ENCODE measurements at places on chromosomes 16 and 17.
A peak's percentile ranks its signal among the peaks of the same experiment; 100 is the strongest.

- no peak for DNase-seq
These were observed 93.6 kb upstream of the MPHOSPH6 start for GRCh38 chr16:82263521-82264143.

- DNase-seq: no peak
These were observed 30.3 kb upstream of the RPH3AL start for GRCh38 chr17:382644-383533.

DNA sequence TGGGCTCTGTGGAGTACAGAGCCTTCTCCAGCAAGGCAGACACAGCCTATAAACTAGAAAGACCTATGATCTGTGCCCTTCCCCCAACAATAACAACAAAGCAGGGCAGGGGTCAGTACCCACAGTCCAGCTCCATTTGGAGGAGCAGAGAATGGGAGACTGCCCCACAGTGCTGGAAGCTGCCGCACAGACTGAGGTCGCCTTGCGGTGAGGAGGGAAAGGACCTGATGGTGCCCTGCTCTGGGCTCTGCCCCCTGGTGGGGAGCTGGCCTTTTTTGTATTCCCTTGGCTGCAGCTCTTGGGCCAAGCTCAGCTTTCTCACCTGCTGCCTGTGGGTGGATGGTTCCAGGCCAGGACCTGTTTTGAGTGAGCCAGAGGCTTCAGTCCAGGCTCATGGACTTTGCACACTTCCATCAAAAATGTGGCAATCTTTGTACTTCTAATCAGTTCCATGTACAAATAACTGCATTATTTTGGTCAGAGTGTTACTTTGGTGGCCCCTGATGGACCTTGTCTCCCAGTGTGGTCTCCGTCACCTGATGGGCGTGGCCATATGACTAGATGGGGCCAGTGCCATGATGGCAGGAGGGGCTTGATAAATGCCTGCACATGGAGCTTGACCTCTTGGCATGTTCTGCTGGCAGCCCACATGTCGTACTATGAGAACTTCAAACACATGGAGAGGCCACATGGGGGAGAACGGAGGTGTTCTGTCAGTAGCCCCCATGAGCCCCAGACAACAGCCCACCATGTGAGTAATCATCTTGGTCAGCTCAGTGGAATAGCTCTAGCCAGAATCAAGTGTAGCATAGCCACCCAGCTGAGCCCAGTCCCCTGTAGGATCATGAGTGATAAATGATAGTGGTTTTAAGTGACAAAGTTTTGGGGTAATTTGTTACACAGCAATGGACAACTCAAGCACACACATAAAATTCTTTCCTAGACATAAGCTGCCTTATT, 24.2 kb downstream of the B9D1 start:
- DNase-seq: peak; percentile 44

DNA sequence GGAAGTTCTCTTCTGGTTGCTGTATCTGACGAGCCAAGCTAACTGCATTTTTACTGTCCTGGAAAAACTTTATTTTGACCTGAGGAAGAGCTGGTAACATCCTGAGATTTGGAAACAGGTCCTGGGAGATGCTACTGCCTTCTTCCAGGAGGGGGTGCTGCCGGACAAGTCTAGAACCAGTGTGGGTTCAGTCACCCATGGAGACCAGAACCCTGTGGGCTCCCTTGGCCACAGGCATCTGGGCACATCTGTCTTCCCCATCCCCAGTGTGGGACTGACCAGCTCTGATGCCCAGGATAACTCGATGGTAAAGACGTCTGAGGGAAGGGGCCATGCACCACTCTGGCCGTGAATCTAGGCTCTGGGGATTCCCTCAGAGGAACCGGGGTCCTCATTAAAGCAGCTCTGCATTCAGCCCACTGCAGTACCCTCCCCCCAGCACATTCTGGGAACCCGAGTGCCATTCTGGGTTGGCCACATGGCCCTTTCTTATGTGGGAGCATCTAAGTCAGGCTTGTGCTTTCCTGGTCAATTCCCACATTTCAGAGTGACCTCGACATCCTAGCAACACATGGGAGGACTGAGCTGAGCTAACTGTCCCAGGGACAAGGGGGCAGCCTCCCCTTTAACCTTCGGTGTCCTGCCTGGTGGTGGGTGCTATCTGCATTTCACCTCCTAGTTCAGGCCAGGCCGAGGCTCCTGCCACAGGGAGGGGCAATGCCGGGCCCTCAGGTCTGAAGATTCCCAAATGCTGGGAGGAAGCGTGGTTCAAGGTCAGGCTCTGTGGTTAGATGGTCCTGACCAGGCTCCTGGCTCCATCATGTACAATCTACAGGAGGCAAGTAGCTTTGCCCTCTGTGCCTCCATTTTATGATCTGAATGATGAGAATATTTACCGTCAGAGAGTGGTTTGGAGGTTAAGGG, 6.4 kb downstream of the C16orf86 start:
- peak; percentile 56 for DNase-seq

DNA sequence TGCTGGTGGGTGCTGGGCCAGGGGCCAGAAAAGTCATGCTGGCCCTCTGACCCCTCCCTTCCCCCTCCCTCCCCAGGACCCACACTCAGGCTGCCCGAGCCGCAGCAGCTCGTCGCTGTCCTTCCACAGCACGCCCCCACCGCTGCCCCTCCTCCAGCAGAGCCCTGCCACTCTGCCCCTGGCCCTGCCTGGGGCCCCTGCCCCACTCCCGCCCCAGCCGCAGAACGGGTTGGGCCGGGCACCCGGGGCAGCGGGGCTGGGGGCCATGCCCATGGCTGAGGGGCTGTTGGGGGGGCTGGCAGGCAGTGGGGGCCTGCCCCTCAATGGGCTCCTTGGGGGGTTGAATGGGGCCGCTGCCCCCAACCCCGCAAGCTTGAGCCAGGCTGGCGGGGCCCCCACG, 8.3 kb upstream of the CISD3 start:
- DNase-seq: no peak

DNA sequence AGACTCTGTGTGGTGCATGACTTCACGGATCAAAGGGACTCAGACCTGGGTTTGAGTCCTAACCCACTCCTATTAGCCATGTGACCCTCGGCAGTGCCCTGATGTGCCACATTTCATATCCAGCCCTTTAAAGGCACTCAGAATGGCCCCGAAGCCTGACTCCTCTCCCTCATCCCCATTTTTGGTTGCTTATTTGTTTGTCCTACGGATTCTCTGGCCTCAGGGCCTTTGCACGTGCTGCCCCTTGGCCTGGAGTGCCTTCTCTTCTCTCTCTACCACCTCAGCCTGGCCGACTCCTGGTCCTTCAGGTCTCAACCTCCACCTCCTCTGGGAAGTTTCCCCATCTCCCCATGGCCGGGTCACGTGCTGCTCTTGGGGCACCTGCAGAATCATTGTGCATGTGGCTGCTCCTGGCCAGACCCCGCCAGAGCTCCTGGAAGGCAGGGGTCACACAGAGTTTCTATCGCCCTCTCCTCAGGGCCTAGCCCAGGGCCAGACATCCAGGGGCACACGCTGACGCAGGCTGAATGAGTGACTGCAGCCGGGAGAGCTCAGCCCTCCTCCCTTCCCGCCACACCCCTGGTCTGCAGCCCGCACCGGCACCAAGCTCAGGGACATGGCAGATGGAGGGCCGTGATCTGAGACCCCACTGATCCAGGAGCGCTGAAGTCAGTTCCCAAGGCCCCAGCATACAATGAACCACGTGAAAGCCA, 22.0 kb upstream of the CIBAR2 start:
- no peak for DNase-seq

DNA sequence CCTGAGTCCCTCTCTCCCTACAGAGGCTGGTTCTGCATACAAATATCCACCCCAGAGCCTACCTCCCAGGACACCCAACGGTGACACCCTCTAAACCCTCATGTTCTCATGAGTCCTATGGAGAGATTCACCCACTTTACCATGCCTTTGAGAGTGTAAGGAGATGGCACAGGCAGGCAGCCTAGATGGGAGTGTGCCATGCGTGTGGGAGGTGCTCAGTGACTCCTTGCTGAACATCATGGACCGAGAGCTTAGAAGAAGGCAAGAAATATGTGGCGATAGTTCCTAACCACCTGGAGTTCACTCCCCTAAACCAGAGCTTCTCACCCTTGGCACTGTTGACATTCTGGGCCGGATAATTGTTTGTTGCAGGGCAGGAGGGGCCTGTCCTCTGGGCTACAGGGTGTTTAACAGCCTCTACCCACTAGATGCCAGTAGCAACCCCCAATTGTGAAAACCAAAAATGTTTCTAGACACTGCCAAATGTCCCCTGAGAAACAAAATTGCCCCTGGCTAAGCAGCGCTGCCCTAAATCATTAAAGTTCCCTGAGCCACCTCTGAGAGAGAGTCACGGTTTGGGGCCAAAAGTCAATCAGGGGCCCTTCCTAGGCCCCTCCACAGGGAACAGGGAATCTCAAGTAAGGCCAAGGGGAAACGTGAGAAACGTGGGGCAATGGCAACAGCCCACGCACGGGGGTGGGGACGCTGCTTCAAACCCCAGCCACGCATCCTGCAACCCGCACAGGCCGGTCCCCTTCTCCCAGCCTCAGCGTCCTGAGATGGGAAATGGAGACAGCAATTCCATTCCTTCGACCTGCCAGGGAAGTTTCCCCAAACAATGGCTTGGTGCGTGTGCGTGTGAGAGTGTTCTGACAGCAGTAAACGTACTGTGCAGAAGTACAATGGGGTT, 66.8 kb downstream of the C16orf78 start:
- no peak for DNase-seq

DNA sequence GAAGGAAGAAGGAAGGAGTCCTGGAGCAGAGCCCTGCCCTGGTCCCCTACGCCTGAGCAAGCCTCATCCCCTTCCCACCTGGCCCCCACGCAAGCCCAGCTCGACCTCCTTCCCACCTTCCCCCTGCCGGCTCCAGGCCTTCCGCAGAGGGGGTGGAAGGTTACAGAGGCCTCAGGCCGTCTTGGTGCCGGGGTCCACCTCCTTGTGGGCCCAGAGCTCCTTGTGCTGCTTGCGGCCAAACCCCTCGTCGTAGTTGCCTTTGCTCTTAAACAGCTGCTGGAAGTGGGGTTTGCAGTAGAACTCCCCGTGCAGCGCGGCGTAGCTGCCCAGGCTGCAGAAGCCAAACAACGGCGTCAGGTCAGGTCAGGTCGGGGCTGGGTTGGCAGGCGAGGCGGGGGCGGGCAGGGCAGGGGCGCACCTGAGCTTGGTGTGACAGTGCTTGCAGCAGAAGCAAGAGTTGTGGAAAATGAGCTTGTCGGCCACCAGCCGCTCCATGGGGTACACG, 1.5 kb downstream of the LIMD2 start:
- no peak for DNase-seq

DNA sequence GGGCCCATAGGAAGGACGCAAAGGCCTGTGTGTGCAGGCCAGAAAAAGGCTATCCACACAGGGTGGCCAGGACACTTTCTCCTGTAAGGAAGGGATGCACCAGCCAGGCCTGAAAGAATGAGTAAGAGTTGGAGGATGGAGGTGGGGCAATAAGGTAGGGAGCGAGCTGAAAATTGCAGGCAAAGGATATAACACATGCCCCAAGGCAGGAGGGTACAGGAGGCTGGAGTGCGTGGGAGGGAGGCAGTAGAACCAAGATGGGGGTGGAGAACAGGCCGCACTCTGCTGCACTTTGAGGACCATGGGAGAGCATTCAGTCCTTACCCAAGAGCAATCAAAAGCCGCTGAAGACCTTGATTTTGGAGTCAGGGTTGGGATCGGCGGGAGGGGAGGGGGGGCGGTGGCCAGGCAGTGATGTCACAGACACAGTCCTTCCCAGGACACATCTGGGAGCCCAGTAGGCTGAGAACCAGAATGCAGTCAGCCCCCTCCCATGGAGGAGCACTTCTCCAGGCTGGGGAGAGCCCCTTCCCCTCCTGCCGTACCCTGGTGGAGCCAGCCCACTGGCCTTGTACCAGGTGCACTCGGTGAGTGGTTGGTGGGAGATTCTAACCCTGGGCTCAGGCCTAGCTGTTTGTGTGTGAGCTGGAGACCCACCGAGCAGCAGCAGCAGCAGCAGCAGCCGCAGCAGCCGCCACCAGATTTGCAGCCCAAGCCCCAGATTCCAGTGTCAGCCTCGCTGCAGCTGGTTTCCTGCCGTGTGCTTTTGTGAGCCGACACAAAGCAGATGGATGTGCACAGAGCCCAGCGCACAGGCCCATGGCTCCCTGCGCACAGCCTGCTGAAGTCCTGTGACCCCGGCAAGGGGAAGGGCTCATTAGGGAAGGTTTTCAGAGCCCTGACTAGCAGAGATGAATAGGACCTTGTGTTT, 17.5 kb downstream of the ANKRD40 start:
- DNase-seq: no peak

GRCh38 chr17:38542286-38542685, 63.5 kb downstream of the SRCIN1 start:
- DNase-seq: no peak

DNA sequence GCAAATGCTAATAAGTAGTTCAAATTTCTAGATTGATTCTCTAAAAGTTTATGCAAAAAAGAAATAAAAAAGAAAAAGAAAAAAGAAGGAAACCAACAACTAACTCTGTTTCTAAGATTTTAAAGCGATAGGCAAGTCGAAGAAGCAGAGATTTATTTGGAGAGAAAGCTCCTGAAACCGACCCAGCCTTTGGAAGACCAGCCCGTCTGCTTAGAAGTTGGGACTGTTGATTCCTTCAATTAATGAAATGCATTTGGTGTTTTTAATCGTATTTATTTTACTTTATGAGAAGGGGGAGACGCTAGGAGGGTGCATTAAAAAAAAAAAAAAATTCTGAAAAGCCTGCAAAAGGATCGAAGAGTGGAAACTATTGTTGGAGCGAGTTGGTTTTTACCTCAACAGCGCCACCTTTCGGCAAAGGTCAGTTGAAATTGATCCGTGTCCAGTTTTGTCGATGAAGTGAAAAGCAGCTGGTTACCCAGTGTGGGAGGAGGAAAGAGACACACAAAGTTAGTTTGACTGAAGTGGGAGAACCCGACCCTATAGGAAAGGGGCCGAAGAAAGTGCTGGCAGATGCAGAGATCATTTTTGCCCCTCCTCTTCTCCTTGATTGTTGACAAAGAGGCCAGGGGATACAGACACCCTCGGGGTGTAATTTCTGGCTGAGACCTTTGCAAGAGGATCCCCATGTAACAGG, 1.5 kb upstream of the MAF start:
- DNase-seq: peak; percentile 78

- DNase-seq: no peak
These were observed 1.5 kb downstream of the ZFPM1 start for GRCh38 chr16:88454523-88454947.

GRCh38 chr17:59357219-59357697, 25.8 kb downstream of the YPEL2 start:
- no peak for DNase-seq

DNA sequence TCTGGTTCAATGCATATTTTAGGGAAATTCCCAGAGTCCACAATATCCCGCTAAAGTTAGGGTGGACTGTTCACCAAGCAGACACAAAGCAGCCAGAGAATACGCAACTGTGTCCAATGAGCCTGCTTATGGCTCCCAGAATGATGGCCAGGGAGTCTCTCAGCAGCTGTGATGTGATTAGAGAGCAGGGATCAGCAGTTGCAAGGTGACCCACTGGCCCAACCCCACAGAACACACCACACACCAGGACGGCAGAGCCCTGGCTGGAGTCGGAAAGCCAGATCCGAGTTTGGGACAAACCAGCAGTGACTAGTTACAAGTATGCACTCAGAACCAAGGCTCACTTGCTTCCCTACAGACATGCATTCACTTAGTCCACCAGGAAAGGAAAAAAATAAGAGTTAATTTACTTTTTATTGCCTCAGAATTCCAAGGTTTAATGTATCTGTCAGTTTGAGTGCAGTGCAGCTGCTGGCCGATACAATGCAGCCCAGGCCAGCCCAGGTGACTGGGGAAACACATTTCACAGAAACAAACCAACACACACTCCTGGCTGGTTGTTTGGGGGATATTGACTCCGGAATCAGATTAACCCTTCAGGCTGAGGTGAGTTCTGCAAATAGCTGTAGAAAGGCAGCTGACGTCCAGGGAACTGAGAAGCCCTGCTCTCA, 121.7 kb downstream of the HIC1 start:
- no peak for DNase-seq

- no peak for DNase-seq
These were observed 33.5 kb upstream of the CBX4 start for GRCh38 chr17:79872762-79873161.
